ENCODE measurements at places on chromosomes 12 and 14. TPM values are rescaled to one million over a fixed set of nuclear protein-coding genes. Genes with fewer than 3 reads are reported as not detected.

The ABHD12B gene
- not detected for total RNA-seq

The LGMN gene
- 26.1 TPM for total RNA-seq

The NT5DC3 gene
- 21.9 TPM for total RNA-seq

The FSCB gene
- not detected for total RNA-seq

The SOAT2 gene
- not detected for total RNA-seq

The DEPDC4 gene
- total RNA-seq, result 2.7 TPM

The LUM gene
- total RNA-seq, result 16.7 TPM

The CYP27B1 gene
- total RNA-seq, result 0.25 TPM

The CLIP1 gene
- total RNA-seq, result 59.0 TPM

The TSPAN19 gene
- under 0.01 TPM for total RNA-seq

The RTN1 gene
- 846 TPM for total RNA-seq
